ENCODE measurements at places on chromosomes 3 and 15.
A peak's percentile ranks its signal among the peaks of the same experiment; 100 is the strongest.

GRCh38 chr3:69460034-69460433 lies 74.1 kb upstream of the FRMD4B start:
- no peak for DNase-seq
- no peaks in the 10 kb centered on the region for H3K36me3 ChIP-seq
- no peaks in the 10 kb centered on the region for H3K27me3 ChIP-seq

DNA sequence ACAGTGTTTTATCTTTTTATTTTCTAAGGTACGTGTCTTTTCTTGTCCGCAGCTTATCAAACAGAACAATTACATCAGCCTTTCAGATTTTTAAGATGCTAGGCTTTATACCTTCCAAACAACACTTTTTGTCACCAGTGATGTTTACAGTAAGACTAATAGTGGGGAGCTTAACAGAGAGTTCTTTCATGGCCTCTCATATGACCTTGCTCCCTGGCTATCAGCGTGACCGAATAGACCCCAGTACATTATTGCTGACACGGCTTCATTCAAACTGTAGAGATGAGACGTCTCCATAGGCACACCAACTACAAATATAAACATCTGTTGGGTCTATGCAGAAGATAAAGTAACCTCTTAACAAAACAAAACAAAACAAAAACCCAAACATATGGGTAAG lies 477.6 kb upstream of the KCNMB2 start:
- no peak overlapping the region for H3K27ac ChIP-seq
- H3K4me3 ChIP-seq, result no peak overlapping the region
- H3K27me3 ChIP-seq, result no peaks in the 10 kb centered on the region

DNA sequence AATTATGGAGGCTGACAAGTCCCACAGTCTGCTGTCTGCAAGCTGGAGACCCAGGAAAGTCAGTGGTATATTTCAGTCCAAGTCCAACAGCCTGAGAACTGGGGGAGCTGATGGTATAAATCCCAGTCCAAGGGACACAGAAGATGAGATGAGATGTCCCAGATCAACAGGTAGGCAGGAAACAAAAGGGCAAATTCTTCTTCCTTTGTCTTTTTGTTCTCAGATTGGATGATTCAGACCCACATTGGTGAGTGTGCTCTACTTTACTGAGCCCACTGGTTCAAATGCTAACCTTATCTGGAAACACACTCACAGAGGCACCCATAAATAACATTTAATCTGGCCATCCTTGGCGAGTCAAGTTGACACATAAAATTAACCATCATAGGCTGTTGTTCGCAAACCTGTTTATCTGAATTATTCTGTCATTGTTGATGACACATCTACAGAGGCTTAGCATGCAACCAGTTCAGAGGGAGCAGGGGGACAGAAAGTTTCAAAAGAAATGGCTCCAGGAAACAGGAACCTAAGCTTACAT lies 62.7 kb upstream of the ITGA11 start:
- H3K27me3 ChIP-seq, result no peaks in the 10 kb centered on the region
- DNase-seq, result no peak
- H3K36me3 ChIP-seq, result no peaks in the 10 kb centered on the region
- H3K27ac ChIP-seq, result no peak overlapping the region
- no peak overlapping the region for H3K4me3 ChIP-seq

- H3K4me1 ChIP-seq, result no peaks in the 10 kb centered on the region
- no peaks in the 10 kb centered on the region for H3K36me3 ChIP-seq
- no peak overlapping the region for H3K4me3 ChIP-seq
- no peak overlapping the region for H3K27ac ChIP-seq
- no peaks in the 10 kb centered on the region for H3K27me3 ChIP-seq
- no peak for DNase-seq
Observed at GRCh38 chr3:137131081-137131480, 173.3 kb downstream of the IL20RB start.

DNA sequence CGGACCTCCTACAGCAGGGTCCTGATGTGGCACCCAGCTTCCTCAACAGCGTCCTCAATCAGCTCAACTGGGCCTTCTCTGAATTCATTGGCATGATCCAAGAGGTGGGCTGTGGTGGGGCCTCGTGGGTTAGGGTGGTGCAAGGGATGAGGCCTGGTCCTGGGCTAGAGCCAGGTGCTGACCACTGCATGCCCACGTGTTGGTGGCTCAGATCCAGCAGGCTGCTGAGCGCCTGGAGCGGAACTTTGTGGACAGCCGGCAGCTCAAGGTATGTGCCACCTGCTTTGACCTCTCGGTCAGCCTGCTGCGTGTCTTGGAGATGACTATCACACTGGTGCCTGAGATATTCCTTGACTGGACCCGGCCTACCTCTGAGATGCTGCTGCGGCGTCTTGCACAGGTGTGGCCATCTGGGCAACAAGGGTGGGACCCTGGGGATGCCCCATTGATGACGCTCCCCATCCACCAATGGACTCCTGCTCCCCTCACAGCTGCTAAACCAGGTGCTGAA lies 3.8 kb downstream of the AMIGO3 start:
- H3K4me1 ChIP-seq, result peaks cover 25% of the 10 kb centered on the region
- DNase-seq, result no peak
- H3K36me3 ChIP-seq, result no peaks in the 10 kb centered on the region
- no peaks in the 10 kb centered on the region for H3K27me3 ChIP-seq

- H3K36me3 ChIP-seq, result no peaks in the 10 kb centered on the region
- no peak for DNase-seq
- no peak overlapping the region for H3K4me3 ChIP-seq
- H3K27ac ChIP-seq, result no peak overlapping the region
- no peaks in the 10 kb centered on the region for H3K27me3 ChIP-seq
- no peaks in the 10 kb centered on the region for H3K4me1 ChIP-seq
Observed at GRCh38 chr3:117622171-117622841, 912.7 kb downstream of the TUSC7 start.

DNA sequence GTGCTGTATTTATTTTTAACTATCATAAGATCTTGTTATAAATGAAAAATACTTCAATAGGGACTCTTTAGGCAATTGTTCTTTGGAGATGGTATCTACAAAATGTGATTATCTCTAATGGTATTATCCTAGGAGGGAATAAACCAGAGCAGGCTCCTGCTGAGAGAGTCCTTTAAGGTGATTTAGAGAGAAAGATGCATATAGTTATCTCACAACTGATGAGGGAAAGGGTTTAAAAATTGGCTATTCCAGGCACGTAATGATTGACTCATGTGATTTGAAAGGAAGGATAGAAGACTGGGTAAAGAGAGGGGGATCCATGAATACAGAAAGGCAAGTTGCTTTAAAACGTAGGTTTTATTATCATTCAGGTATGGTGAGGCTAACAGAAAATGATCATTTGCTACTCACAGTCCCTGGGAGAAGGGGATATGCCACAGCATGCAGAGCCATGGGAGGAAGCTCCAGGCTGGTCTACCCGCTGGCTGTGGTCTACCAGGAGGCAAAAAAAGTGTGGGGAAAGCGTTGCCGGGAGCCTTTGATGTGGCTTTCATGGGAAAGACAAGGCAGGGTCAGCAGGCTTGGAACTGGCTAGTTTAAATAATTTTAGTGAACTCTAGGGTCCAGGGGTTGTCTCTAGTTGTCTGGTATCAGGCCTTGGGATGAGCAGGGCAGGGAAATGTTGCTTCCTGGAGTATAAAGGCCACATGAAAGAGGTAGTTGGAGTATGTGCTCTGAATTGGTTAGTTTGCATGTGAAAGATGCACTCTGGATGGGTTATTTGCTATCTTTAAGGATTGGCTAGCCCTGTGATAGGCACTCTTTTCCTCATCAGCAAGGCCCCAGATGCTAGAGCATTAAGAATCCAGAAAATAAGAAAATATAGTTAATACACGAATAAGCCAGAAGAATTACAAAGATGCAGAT lies 798.4 kb upstream of the GRM7 start:
- no peak overlapping the region for H3K27ac ChIP-seq
- H3K36me3 ChIP-seq, result no peaks in the 10 kb centered on the region
- DNase-seq, result no peak

DNA sequence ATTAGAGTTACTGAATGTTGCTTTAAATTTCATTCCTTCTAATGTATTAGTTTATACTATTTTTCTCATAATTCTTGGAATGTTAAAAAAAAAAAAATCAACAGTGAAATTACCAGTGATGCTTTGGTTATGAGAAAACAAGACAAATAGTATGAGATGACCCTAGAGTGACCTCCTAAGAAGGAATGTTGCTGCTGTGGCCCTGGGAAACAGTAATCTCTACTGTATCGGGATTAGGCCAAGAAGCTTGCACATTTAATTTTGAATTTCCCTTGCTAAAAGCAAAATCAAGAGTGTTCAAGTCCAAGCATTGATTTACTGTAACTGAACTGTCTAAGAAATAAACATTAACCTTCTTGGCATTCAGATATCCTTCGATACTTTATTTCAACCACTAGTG lies 18.1 kb downstream of the TOPBP1 start:
- H3K36me3 ChIP-seq, result peaks cover 29% of the 10 kb centered on the region
- no peaks in the 10 kb centered on the region for H3K27me3 ChIP-seq
- no peak overlapping the region for H3K27ac ChIP-seq
- DNase-seq, result no peak

GRCh38 chr15:95990833-95991232 lies 339.7 kb upstream of the NR2F2 start:
- no peak overlapping the region for H3K27ac ChIP-seq
- H3K36me3 ChIP-seq, result no peaks in the 10 kb centered on the region
- no peak overlapping the region for H3K4me3 ChIP-seq
- no peaks in the 10 kb centered on the region for H3K27me3 ChIP-seq
- H3K4me1 ChIP-seq, result no peaks in the 10 kb centered on the region

DNA sequence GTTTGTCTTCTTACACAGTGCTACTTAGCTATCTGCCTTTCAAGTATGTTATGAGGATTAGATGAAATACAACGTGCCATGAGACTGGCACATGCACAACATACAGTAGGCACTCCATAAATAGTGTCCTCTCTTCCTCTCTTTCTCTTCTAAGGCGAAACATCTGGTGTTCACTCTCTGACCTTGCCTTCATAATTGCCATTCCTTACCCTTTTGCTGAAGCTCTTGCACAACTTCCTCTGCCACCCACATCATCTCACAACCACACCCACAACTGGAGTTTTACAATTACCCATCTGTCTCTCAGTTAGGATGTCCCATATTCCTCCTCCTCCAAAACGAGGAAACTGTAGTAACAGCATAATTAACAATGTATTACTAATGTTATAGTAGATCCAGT lies 26.4 kb upstream of the ACP3 start:
- H3K4me1 ChIP-seq, result no peaks in the 10 kb centered on the region
- no peaks in the 10 kb centered on the region for H3K36me3 ChIP-seq
- H3K27ac ChIP-seq, result no peak overlapping the region
- no peak for DNase-seq

DNA sequence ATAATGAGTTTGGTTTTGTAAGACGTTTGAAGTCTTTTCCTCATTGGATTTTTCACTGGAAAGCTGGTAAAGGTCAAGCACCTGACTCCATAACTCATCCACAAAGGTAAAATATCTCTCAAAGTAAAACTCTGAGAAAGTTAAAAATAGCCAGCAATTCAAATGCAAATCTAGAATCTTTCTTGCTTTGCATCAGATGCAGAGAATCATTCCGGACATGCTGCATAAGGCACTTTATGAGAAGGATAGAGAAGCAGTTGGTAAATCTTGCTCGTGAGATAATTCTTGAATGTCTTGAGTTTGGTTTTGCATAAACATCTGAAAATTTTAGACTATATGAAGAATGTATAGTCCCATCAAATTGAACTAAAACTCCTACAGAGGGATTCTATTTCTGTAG lies 9.1 kb downstream of the KCNMB2 start:
- H3K4me1 ChIP-seq, result no peaks in the 10 kb centered on the region
- H3K27ac ChIP-seq, result no peak overlapping the region
- no peaks in the 10 kb centered on the region for H3K36me3 ChIP-seq

DNA sequence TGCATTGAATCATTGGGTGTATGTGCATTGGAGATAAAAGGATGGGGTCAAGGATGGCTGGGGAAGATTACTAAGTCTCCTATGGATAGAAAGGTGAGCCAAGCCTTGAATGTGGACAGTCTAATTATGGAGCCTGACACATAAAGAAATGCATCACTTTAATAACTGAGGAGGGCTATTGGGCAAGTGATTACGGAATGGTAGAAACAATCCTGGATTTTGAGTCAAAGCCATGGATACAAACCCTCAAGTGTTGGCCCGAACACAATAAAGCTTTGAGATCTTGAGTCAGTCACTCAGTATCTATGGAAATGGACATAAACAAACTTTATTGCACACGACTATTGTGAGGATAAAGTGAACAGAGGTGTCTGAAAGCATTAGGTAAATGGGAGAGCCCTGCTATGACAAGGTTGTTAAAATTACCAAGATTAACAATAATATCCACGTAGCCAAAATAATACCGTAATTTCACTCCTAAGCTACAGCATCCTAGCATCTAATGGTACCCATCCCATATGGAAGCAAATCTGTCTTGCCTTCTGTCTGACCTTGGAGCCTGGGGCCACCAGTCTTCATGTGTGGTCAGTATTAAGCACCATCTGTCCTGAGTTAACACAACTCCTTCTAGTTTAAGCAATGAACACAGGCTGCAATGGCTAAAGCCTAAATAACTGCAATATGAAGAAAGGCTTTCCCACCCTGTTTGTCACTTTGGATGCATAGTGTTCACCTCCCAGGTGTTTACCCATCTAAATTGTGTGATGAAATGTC lies 136.9 kb upstream of the PRICKLE2 start:
- H3K4me3 ChIP-seq, result no peak overlapping the region
- H3K27me3 ChIP-seq, result no peaks in the 10 kb centered on the region
- no peak overlapping the region for H3K27ac ChIP-seq
- DNase-seq, result no peak

DNA sequence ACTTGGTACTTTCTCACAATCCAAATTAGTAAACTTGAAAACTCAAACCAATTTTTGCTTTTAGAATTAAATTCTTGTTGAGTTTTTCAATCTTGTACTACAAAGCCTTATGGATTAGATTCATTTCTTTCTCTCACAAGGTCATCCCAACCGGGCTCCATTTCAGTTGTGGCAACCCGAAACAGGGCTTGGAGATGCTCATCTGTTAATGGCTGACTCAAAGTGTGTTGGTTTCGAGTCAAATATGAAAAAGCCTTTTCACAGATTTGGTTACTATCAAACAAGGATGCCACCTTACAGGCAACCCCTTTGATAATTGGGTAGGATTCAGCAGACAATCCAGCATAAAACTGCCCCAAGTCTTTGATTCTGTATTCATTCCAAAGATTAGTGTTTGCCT lies 1.8 kb downstream of the EPM2AIP1 start:
- H3K4me3 ChIP-seq, result peak overlapping the region; percentile 63
- DNase-seq, result no peak
- peaks cover 10% of the 10 kb centered on the region for H3K36me3 ChIP-seq
- no peaks in the 10 kb centered on the region for H3K27me3 ChIP-seq
- H3K4me1 ChIP-seq, result peaks cover 58% of the 10 kb centered on the region
- peak overlapping the region; percentile 95 for H3K27ac ChIP-seq

DNA sequence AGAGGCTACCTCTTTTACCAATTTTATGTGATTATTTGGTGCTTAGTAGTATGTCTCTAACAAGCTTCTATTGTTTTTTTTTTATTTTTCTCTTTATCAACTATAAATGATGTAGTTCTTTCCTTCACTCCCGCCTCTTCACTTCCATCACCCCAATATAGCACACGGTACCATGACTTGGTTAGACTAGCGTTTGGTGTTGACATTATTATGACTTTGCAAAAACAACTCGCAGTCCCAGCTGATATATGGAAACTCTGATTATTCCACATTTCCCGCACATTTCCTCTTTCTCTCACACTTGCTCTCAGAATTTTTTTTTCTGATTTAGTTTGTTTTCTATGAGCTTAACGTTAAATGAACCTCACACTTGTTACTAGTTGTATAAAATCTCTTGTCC lies 162.2 kb downstream of the GREM1 start:
- no peaks in the 10 kb centered on the region for H3K36me3 ChIP-seq
- H3K4me1 ChIP-seq, result no peaks in the 10 kb centered on the region
- DNase-seq, result no peak
- H3K27ac ChIP-seq, result no peak overlapping the region
